ENCODE measurements at places on chromosomes 1 and 21.

GRCh38 chr1:26288311-26288941 is 8.5 kb downstream of the SH3BGRL3 start:
- DNase-seq, result no peak

DNA sequence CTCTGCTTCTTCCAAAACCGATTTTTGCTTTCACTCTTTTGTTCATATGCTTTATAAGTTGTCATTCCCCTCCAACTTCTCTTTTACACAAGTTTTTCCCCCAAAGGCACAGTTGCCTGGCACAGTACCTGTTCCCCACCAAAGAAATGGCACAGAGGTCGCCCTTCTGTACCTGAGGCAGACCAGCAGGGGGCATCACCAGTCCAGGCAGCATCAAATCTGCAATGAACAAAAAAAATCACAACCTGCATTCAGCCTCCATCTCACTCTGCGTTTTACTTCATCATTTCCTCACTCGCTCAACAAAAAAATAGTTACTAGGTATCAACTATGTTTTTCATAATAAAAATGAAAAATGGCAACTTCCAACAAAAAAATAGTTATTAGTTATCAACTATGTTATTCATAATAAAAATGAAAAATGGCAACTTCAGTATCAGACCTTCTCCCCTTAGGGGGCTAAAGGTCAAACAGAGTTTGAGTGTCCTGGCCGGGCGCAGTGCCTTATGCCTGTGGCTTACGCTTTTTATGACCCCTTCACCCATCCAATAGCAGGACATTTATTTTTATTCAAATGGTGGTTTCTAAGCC is 4.1 kb downstream of the EIF2D start:
- DNase-seq, result peak; percentile 41

DNA sequence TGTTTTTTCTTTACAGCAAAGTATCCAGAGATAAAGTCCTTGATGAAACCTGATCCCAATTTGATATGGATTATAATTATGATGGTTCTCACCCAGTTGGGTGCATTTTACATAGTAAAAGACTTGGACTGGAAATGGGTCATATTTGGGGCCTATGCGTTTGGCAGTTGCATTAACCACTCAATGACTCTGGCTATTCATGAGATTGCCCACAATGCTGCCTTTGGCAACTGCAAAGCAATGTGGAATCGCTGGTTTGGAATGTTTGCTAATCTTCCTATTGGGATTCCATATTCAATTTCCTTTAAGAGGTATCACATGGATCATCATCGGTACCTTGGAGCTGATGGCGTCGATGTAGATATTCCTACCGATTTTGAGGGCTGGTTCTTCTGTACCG is 6.5 kb downstream of the DEGS1 start:
- DNase-seq, result no peak

DNA sequence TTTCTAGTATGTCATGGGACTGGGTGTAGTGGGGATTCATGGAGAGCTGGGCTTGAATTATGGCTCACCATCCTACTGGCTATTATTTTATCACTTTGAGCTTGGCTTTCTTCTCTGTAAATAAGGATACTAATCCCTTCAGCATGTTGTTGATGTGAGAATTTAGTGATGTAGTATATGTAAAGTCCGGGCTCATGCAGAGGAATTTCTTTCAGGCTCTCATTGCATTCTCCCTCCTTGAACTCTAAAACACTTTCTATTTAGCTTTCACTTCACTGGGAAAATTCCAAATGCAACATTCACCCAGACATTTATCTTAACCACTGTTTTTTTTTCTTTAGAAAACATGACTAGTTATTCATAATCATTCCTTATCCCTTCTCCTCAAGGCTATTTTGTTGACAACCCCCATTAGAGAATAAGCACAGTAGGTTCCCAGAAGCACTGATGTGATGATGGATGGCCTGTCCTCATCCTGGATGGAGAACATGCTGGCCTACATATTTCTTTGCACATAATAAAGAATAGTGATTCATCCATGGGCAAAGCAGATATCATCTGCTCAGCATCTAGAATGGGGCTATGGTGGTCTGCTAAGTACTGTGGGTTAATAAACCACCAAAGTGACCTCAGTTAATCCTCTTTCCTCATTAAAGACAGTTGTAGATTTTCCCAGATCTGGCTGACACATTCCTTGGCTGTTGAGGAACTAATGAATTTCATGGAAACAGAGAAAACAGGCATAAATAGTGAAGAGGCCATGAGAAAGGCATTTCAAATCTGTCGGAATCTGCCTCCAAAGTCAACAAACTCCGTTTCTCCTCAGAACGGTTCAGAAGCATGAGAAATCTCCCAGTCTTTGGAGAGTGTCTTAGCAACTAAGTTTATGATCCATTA is 68.0 kb upstream of the CYP2J2 start:
- DNase-seq, result no peak

DNA sequence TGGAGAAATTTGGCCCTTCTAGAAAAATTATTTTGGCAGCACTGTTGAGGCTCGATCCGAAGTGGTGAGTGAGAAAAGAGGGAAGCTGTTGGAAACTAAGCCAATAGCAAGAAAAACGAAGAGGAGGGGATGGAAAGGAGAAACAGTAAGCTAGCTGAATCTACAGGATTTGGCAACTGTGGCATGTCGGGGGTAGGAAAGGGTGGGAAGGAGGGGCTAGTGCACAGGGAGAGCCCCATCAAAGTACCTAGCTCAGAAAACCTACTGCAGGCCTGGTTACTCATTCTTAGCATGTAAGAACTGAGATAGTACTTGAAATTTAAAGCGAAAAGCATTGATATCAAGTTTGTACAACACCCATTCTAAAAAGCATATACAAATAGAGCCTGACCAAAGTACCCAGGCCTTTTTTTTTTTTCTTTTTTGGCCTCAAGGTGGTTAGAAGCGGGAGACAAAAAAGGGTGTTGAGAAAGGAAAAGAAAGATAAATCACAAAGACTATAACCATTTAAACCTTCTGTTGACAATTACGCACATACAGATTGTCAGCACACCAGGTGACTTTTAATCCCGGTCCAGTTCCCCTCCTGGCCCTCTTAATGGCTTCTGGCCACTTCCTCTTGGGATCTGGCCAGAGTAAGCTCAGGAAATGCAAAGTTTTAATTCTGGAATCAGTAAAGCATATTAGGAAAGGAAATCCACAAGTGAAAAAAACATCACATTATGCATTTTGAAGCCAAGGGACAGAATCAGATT is 50.4 kb downstream of the SLC16A1 start:
- DNase-seq, result no peak

DNA sequence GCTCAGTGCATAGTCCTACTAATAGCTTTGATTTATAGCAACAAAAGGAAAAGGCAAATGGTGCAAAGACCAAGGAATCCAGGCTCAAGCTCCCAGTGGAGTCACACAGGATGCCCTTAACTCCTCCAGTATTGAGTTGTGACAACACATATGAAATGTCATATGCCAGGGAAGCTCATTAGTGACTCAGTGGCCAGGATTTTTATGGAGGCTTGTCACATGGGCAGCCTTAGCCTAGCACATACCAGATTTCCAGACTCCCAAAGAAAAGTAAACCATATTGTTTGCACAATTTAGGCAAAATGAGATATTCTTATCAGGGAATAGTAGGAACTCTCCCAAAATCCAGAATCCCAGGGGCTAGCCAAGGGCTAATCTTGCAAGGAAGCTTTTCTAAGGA is 129.2 kb downstream of the MAGI3 start:
- DNase-seq, result no peak

- DNase-seq, result no peak
Measured at GRCh38 chr1:79232818-79233217, 226.3 kb upstream of the ADGRL4 start.

DNA sequence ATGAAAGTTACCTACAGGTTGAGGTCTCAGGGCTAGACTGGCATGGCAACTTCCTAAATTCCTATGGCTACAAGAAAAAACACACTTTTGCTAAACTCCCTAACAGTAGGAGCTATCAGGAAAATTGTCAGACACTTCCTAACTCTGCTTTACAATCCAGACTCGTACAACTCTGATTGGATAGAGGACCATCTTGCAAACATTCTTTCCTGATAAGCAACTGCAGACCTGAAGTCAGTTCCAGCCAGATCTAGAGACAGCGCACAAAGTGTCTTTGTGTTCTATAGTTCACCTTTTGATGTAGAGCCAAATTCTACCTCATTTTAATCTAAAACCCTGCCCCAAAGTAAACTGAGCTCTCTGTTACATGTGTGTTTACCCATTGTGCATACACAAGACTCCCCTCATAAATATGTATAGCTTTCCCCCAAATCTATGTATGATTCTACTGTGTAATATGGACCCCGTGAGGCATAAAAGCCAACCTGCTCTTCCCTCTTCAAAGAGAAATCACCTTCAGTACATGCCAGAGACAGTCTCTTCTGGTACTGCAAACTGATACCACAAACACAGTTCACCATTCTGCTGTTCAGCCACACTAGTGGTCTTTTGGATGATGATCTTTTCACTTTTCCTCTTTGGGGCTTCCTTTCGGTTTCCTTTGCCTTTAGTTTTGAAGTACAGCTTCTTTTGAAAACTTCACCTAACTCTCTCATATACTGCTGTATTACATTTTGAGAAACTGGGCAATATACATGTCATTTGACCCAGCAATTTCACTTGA is 21.7 kb downstream of the ZP4 start:
- DNase-seq, result no peak

DNA sequence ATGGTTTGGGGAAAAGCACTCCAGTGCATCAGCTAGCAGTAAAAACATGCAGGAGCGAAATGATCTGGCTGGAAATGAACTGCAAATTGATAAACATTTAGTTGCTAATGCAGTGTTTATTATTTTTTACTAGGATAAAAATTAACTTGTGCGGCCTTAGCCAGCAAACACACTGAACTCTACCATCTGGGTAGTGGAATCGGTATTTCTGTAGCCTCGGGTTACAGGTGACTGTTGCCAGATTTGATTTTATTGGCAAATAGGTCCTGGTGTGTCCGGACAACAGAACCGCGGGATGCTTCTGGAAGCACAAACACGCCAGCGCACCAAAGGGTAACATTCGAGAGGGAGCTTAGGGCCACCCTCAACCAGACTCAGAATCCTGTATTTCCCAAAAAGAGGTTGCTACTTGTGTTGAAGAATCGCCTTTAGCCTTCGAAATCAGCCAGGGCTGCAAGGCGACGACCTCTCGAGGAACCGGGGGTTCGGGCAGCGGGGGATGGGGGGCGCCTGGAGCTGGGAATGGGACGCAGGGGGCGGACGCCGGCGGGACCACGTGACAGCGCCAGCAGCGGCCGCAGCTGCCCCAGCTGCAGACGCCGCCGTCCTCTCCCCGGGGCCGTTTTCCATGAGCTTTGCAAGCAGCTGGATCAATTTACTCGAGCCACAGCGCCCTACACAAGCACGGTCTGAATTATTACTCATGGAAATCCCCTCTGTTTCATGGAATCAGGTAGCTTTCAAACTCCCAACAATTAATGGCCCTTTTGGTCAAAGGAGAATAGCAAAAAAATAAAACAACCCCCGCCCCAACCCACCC is 158.8 kb downstream of the TOMM20 start:
- no peak for DNase-seq

DNA sequence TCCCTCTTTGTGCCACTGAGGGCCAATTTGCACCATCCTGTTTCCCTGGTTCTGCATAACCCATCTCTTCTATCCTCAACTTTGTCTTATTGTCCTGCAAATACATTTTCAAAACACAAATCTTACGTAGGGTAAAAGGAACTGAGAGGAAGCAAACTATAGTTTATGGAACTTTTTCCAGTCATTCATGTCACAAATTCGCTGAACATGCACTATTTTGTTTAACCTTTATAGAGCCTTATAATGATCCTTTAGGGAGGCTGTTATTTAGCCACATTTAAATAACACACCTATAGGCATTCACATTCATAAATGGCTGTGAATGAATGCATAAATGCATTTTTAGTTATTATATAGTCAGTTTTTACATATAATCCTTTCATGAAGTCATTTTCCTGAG is 85.0 kb downstream of the PLPPR5 start:
- no peak for DNase-seq

- DNase-seq, result no peak
Measured at GRCh38 chr1:62325081-62325480, 5.8 kb upstream of the KANK4 start.

DNA sequence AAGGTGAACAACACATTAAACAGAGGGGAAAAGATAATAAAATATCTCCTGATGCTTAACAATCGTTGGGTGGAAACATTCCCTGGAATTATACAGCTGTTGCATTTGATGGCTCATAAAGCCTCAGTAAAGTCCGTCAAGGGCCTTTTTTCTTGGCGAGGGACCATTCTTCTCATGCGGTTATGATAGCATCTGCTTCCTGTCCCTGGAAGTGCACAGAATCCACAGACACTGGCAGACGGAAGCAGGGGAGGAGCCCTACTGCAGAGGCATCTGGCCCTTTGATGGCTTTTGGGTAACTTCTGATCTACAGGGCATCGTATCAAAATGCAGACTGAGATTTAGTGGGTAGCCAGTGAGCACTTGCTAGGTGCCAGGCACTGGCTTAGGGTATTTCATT is 286.9 kb downstream of the KIF26B start:
- DNase-seq, result no peak

DNA sequence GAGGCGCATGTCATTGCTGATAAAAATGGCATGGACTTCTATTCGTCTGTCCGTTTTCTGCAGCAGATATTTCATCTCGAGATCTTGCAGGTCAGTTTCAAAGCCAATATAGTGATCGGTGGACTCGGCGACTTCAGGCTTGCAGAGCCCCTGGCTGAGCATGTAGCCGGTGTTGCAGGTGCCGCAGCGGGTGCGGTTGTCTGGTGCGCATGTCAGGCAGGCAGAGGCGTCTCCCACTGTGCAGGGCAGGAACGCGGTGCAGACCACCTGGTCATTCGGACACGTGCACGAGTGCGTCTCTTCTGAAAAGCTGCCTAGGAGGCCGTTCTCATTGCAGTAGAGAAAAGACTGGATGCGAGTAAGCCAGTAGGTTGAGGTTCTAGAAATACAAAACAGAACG is 378.9 kb downstream of the BRINP3 start:
- DNase-seq, result no peak

DNA sequence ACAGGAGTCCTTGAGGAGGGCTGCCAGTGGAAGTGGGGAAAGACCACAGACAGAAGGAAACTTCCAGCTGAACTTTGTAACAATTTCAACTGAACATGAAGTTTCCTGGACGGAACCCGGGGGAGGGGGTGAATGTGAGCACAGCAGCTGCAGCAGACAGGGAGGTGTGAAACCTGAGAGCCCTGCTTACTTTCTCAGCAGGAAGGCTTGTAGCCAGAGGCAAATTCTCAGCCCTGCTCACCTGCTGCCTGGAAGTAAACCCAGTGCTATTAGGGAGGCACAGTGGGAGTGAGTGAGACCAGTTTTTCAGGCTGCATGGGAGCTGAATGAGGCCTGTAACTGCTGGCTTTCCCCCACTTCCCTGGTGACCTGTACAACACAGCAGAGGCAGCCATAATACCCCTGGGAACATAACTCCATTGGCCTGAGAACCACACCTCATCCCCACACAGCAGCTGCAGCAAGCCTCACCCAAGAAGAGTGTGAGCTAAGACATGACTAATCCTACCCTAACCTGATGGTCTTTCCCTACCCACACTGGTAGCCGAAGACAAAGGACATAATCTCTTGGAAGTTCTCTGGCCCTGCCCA is 9.6 kb upstream of the SPRR2F start:
- DNase-seq, result no peak

GRCh38 chr21:26784974-26785373 is 60.2 kb downstream of the ADAMTS1 start:
- no peak for DNase-seq

- DNase-seq, result peak; percentile 11
Measured at GRCh38 chr1:200530623-200531261, 89.8 kb downstream of the KIF14 start.
